ENCODE measurements at places on chromosomes 5 and 9. TPM values are rescaled to one million over a fixed set of nuclear protein-coding genes. Genes with fewer than 3 reads are reported as not detected.

The TMEM232 gene
- total RNA-seq, result 1.0 TPM

The ZNF300 gene
- total RNA-seq, result 1.5 TPM

The EGFLAM gene
- total RNA-seq, result not detected

The C9 gene
- not detected for total RNA-seq

The CCDC192 gene
- total RNA-seq, result not detected

The POC5 gene
- 6.5 TPM for total RNA-seq
